ENCODE measurements at places on chromosomes 2 and 18.

GRCh38 chr2:23285091-23285800, 99.7 kb upstream of the KLHL29 start:
- DNase-seq = no peak

DNA sequence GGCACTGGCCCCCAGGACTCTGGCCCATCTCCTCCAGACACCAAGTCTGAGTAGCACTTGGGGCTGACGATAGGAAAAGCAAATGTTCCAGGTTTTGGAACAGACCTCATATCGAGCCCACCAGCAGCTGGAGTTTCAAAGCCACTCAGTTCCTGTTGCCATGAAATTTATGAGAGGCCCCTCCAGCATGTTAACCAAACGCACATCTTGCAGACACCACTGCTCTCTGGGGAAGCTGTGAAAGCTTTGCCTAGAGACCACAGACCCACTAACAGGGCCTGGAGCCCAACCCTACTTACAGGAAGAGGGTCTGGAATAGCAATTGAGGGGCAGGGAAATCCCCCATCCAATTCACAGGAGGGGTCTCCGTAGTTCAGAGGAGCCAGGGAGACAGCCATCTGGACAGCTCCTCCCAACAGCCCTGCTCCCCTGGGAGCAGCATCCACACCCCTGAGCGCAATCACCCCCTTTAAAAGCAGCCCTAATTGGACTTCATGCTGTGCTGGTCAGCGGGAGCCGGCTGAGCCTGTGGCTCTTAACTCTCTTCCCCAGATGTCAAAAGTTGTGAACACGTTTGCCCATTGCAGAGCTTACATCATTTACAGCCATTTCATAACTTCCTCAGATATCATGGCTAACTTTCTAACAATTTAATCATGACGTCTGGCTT, 81.3 kb downstream of the TGFA start:
- no peak for DNase-seq

DNA sequence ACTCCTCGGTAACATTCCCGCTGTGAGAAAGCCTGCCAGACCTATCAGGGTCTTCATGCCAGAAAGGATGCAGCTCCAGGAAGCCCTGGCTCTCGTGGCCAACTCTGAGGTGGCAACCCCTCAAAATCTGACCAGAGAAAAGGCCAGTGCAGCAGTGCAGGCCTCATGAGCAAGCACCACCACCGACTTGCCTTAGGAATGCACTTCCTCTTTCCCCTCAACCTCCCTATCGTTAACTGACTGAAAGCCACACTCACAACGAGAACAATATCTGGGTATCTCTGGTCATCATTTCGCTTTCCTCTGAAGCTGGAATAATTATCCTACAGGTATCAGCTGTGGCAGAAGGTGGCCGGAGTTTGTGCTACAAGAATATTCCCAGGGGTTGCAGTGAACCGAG, 101.4 kb upstream of the POU3F3 start:
- DNase-seq = no peak

DNA sequence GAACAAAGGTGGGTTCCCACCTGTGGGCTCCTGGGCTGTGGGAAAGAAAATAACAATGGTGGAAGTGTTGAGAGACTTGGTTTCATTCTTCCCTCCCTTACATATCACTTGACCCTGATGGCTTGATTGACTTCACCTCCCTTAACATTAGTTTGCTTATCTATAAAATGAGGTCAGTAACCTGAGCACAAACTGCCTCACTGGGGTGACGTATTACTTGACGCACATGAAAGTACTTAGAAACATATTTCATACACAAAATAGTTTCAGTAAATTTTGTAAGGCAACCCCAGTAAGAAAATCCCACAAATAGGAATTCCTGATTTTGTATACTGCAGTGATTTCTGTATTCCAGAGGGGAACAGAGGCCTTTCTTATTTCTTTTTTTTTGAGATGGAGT, 29.4 kb upstream of the LPIN2 start:
- no peak for DNase-seq

DNA sequence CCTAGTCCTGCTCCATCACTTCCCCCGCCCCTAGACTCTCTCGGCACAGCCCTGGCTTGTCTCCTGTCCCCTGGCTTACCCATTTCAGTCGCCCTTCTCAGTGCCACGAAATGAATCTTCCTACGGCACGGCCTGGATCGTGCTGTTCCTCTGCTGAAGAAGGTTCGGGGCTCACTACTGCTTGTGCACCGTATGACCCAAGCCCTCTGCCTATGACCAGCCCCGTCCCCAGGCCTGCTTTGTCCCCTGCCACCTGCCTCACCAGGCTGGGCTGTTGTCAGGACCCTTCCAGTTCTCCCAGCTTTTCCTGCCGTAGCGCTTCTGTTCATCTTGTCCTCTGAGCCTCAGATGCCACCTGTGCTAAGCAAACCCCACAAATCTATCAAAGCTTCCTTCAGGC, 13.9 kb downstream of the CHMP1B start:
- no peak for DNase-seq

- no peak for DNase-seq
Measured at GRCh38 chr2:19607400-19607799, 249.0 kb upstream of the OSR1 start.

DNA sequence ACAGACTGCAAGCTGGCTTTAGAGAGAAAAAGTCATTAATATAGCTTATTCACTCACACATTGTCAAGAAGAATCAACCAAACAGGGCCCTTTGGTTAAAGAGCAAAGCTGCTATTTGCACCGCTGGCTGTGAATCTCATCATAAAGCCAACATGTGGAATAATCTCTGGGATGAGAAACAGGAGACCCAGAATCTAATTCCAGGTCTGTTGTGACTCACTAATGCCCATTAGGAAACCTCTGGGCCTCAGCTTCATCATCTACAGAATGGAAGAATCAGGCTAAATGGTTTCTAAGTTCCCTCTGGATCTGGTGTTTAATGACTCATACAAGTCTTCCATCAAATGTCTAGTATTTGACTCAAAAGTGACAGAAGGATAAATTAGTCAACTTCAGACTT, 591.7 kb upstream of the DDX18 start:
- DNase-seq = no peak

DNA sequence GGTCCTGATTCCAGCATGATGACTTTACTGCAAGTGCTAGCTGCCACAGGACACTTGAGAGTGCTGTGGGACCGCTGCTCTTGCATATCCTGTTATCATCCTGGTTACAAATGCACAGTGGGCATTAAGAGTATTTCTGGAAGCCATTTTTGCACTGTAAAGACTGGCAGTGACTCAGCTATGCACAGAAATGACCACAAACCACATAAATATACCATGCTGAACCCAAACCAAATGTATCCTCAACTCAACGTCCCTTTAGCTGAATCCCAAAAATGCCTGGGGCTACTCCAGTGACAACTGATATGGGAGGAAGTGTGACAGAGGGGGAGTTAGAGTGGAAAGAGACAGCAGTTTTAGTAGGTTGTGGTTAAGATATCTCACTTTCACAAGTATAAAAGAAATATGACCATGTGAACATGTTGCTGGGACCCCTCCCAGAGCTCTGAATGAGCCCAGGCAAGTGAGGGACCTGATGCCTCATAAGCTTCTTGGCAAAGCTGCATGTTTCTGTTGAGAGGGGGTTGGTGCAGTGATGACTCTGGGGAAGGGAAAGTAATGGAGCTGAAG, 37.3 kb downstream of the RHBDD1 start:
- no peak for DNase-seq

DNA sequence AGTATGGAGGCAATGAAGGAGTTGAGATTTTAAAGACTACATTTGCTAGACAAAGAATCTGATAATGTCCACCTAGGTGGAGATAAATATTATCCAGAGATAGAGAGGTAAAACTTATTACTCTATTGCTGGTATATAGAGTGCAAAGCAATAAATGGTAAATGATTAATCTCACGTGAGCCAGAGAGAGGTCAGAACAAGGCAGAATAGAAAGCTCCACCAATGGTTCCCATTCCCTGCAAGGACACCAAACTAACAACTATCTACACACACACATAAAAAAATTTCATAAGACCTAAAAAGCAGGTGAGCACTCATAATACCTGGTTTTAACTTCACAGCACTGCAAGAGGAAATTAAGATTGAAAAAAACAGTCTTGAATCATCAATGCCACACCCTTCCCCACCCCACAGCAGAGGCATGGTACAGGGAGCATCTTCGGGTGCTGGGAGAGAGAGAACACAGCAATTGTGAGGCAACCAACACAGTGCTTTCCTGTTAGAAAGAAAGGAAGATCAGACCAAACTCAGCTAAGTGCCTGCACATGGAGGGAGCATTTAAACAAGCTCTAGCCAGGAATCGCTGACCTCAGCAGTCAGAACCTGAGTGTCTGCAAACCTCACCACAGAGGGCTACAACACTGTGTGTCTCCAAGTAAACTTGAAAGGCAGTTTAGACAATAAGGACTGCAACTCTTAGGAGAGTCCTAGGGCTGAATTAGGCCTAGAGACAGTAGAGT, 1432.6 kb upstream of the TMEFF2 start:
- no peak for DNase-seq

- DNase-seq = no peak
Measured at GRCh38 chr2:14303366-14304115, 329.0 kb upstream of the LRATD1 start.

DNA sequence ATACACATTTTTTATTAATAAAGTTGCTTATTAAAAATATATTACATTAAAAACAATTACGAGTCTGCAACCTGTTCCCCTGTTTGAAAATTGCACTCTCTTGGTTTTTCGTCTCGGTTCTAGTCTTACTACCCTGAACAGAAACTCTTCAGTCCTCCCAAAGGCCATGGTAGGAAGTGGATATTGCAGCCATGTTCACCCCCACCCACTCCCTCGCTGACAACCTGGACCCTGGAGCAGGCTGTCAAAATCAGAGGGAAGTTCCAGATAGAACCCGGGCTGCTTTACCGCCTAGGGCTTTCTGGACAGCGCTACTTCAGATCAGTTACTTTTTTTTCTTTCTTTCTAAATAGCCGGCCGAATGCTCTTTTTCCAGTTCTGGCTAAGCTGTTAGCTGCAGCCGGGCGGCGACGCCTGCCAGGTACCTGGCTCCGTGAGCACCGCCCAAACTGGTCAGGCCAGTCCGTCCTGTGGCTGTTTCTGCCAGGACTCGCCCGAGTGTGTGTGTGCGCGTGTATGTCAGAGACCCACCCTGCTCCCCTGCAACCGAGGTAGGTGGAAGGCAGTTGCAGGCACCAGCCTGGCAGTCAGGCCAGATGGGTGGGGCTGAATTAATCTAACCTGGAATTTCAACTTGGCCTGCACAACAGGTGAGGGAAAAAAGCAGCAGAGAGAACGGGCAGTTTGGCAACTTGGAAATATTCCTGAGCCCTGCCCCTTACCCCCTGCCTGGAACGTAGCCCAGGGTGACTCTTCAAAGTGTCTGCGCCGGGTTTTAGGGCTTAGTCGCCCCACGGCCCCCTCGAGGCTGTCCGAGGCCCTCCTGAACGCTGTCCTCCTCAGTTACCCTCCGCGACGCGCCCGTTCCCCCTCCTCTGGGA, 1.1 kb upstream of the TET3 start:
- no peak for DNase-seq

DNA sequence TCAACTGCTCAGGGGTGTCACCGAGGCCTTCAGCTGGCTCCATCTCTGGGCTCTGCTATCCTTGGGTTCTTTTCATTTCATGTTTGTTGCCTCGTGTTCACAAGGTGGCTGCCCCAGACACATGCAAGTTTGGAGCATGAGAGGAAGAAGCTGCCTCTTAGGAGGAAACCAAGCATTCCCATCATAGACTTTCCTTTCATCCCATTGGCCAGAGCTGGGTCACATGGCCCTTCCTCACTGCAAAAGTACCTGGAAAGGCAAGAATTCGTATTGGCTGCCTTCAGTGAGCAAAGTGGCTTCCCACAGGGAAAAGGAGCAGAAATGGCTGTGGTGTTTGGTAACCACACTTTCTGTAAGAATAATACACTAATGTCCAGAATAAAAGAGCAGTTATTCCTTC, 155.7 kb upstream of the RAB12 start:
- DNase-seq = no peak

DNA sequence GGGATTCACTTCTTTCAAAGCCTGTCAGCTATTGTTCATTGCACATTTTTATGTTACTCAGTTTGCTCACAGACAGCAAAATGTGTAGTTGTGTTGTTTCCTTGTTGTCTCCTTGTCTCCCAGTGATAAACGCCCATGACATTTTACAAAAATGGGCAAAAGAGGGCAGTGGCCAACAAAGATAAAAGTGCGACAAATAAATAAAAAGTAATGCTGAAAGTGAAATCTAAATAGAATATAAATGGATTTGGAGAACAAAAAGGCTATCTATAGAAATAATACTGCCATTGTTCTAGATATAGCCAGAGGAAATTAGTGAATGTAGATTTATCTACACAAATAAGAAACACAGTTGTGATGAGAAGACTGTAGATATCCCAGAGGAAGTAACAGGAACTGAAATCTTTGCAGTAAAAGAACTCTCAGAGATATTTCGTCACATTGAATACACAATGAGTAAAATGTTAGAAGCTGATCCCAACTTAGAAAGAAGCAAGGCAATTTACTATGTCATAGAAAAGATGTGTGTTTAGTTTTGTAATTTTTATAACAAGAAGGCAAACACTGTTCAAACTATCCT, 1186.2 kb upstream of the FAM98A start:
- DNase-seq = no peak

DNA sequence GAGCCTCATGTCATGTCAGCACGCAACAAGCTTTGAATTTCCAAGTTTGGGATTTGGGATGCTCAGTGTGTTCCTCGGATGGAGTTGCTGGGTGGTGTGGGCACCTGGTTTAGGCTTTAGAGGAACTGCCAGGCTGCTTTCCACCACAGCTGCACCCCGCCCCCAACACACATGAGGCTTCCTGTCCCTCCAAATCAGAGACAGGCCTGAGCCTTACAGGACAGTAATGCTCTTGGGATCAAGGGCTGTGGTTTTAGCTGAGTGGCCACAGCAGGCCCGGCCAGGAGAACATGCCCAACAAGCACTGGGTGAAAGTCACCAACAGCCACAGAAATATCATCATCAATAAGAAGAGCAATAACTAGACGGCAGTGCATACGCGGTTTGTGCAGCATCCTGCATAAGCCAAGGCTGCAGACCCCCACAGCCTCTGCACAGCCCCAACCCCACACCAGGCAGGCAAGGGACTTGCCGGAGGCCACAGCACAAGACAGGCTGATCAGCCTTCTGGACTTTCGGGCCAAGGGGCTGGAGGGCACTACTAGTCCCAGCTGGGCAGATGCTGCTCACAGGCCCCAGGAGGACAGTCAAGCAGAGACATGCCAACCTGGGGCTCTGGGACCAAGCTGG, 29.7 kb upstream of the GPC1 start:
- no peak for DNase-seq

DNA sequence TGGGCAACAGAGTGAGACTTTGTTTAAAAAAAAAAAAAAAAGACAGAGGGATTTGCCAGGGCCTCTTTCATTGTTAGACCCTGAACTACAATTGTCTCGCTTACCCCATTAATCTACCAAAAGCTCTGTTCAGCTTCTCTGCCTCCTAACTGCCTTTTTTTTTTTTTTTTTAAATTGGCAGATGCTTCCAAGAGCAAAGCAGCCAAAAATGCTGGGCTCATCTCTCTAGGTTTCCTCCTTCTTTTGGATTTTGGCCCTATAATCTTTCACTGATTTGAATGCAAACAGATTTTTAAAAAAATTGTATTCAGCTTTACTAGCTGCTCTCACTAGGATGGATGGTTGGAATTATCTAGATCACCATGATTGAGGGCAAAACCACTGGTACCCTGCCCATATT, 33.2 kb upstream of the RAPGEF4 start:
- no peak for DNase-seq

Measured in iPS DF 6.9 (cell line).